Fibroblast of skin of scalp (primary cell): ENCODE measurements at places on chromosomes 1 and 21.

DNA sequence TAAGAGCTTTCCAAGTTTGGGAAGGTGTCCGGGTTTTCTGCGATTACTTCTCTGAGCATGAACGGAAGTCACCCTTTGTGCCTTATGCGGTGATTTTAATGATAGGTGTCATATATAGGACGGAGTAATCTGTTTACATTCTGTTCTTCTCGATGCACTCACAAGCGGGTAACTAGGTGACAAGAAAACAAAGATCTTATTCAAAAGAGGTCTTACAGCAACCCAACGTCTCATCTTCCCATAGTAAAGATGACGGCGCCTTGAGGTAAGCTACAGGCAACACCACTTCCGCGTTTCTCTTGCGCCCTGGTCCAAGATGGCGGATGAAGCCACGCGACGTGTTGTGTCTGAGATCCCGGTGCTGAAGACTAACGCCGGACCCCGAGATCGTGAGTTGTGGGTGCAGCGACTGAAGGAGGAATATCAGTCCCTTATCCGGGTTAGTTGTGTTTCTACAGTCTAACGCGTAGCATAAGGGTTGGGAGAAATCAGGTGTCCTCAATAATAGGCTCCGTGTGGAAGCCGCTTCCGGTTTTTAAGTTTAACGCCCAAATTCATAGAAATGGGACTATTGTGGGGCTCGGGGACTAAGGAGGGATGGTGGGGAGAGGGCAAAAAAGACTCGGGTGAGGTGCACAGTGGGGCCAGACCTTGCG is at the start of gene UFC1:
Gene UFC1, plus strand, starts transcription at position 297 of the 656 bp plus-strand sequence. Its CDS starts 20 bp downstream, at position 317.
- peak; percentile 89 for DNase-seq

DNA sequence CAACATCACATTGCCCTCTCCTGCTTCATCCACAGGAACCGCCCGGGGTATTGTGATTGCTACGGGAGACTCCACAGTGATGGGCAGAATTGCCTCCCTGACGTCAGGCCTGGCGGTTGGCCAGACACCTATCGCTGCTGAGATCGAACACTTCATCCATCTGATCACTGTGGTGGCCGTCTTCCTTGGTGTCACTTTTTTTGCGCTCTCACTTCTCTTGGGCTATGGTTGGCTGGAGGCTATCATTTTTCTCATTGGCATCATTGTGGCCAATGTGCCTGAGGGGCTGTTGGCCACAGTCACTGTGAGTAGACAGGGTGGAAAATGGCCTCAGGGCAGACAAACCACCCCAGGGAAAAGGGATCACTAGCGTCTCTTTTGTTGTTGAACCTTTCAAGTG is 12.7 kb downstream of the ATP1A4 start:
- DNase-seq, result no peak

- DNase-seq, result no peak
Observed at GRCh38 chr1:205076245-205076761, 8.0 kb downstream of the TMEM81 start.

DNA sequence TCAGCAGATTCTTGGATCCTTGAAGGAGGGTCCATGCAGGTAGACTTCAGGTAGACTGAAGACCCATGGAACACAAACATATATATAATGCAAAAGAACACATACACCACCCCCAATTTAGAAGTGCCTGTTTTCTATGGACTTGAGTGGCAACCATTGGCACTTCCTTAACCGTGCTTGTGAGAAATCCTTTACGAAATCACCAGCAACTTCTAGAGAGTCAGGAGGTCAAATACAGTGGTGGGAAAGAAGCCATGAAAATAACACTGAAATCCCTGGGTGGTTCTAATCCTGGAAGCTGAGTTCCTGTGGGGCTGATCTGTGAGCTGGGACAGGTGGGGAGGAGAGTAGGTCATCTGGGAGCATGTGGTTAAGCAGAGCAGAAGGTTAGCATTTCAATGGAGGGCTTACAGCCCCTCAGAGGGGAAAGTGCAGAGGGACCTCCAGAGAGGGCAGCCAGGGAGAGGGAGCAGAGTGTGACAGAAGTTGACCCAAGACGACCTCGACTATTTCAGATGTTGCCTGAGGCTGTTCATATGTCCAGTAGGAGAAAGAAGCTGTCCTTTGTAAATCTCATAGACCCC is 13.0 kb upstream of the IL10 start:
- no peak for DNase-seq

GRCh38 chr1:199522936-199523335 is 504.6 kb upstream of the NR5A2 start:
- DNase-seq, result peak; percentile 14

DNA sequence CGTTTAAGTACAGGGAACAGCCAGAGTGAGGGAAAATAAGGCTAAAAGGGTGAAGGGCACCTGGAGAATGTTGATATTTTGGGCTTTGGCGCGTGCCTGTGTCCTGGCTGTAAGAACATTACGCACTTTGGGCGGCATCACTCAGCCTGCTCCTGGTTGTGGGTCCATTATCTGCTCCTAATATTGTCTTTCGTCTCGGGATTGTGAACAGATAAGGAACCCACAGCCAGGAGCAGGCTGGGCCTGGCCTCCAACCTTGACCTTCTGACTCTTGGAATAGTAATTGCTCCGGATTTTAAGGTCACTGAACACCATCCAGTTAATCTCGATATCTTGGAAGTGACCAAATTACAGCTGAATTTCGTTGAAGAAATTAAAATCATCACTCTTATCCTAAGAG is 61.9 kb downstream of the TCP10L start:
- no peak for DNase-seq

DNA sequence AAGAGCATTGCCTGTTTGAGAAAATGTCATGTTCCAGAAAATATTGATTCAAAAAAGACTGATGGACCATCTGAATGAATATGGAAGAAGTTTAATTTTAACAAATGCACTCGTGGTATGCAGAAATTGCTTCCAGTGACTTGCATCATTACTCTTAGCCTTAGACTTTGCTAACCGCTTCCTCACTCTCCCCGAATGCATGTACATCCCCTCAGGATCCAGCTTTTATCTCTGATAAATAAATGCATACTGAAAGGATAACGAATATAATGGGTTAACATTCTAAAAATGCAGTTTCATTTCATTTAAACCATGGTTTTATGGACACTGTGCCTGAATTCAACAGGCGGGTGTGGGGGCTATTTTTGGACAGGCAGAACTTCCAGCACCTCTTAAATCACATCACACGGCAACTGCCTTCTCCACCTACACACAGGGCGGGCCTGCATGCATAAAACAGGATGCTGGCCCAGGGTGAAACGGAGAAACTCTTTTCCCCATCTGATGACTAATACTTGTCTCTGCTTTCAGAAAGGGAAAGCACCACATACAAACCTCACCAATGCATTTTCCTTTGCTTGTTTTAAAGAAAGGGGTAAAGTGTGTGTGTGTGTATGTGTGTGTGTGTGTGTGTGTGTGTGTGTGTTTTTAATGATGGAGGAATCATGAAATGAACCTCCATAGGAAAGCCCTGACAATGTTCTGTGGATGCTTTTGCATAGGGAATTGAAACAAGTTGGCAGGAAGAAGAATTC is 48.7 kb downstream of the SPAG17 start:
- DNase-seq, result peak; percentile 80

GRCh38 chr21:28159396-28159795 is 833.3 kb downstream of the LTN1 start:
- no peak for DNase-seq

DNA sequence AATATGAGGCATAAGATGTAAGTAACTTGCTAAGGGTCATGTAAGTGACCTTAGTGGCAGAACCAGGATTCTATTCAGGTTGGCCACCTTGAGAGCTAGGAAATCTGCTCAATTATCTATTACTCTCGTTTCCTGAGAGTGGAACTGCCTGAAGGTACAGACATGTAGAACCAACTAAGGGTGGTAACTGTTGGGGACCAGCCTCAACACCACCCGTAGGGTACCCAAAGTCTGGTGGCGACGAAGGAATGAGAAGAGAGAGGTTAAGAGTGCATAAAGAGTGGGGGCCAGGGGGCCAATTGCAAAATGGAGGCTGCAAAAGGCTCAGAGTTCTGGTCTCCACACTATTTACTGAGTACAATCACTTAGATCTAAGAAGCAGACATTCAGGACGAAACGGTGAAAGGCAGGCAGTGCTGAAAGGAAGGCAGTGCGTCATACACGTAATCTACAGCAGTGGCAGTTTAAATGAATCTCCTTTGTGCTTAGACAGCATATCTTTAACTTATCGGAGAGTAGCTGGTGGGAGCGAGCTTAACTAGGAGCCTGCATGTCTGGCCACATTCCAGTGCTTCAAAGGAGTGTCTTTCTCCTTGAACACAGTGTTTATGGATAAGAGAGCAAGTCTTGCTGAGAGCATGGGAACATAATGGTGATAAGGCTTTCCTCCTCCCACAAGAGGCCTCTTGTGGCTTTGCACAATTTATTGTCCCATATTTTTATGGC is 25.0 kb downstream of the SRSF4 start:
- DNase-seq, result no peak

DNA sequence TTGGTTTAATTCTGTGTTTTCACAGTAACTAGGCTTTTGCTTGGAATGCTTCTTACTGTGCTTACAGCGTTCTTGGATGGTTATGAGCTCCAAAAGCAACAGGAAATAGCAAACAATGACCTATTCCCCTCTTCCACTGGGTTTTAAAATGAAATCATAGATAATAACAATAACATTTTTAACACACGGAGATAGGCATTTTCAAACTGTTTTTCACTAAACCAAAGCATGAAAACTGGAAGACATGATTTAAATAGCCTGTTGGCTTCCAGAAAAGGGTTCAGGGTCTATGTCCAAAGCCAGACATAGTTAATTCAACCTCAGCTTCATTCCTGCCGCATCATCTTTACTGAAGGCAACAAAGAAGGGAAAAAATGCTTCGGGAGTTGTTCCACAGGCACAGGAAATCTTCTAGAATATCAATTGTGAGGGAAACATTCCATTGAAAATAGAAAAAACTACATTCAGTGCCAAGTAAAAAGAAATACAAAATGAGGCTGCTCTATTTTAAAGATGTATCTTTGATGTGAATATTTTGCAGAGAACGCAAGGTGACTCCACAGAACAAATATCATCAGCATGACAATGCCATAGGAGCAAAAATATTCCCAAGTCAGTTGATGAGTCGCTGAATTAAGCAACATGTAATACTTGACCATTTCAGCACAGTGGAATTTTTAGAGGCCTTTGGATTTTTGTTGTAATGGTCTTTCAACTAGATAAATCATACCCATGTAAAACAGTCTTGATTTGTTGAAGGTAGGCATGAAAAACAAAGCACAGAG is 80.7 kb downstream of the NID1 start:
- DNase-seq, result peak; percentile 90

DNA sequence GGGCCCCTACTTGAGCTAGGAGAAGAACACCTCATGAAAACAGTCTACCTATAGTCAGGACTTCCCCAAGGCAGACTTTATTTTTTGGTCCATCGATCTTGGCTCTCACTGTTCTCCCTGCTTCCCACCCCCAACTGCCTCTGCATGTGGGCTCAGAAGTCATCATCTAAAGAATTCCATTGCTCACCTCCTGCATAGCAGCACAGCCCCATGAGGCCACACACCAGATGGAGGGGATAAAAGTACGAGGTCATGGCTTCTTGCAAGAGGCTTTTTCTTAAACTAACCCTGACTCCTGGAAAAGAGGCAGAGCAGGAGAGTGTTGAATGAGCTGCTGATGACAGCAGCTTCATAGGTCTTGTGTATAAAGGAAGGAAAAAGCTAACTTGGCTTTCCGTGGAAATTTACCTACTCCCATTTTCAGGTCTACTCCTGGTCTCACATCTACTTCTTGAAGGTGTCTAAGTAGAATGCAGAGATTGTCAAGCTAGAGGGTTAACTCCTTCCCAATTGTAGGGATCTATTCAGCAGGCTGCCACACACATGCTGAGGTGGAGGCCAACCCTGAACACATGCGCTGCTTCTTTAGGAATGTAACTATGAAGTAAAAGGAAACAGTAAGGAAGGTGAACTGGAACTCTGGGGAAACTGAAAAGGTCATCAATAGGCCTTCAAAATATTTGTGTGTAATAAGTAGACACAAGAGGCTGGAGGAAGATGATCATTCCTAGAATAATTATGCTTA is 18.7 kb downstream of the WNT2B start:
- DNase-seq, result peak; percentile 78

GRCh38 chr1:21098186-21098915 is 78.3 kb downstream of the EIF4G3 start:
- no peak for DNase-seq

GRCh38 chr1:163897412-163898155 is 575.8 kb downstream of the NUF2 start:
- peak; percentile 96 for DNase-seq

DNA sequence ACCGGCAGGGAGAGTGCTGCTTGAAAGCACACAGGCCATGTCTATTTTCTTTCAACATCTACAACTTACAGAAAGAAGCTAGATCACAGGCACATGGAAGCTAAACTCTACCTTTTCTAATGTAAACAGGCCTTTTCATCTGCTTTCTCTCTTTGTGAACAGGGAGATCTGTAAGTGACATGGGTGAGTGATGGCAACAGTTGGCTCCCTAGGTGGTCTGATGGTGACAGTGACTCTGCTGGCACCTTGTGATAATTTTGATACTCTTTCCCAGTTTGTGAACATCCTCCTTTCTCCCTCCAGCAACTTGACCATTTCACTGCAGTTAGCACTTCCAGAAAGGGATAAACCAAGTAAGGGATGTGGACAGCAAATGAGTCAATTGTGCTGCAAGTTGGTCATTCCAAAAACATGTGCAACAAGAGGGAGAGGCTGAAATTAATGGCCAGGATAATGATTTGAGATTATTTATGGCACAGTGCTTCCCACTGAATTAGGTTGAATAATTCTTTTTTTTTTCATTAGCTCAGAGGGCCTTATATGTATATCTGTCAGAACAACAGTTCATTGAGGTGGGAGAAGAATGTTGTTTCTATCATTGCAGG is 89.5 kb downstream of the XCL2 start:
- peak; percentile 38 for DNase-seq

GRCh38 chr1:30649321-30649991 is 73.9 kb downstream of the MATN1 start:
- no peak for DNase-seq

DNA sequence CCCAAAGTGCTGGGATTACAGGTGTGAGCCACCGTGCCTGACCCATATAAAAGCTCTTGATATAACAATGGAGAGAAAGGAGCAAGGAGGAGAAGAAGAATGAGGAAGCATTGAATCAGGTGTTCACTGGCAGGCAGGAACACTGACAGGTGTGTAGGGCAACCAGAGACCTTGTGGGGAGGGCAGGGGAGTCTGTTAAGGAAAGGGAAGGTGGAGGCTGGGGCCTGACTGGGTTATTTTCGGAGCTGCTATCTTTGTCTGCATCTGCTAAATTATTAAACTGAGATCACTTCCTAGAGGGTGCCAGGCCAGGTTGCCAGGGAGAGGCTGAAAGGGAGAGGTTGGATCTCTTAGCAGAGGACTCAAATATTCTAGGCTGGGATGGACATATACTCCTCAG is 6.8 kb upstream of the TRNP1 start:
- DNase-seq, result no peak

GRCh38 chr21:15301736-15302135 is 236.9 kb upstream of the NRIP1 start:
- no peak for DNase-seq

DNA sequence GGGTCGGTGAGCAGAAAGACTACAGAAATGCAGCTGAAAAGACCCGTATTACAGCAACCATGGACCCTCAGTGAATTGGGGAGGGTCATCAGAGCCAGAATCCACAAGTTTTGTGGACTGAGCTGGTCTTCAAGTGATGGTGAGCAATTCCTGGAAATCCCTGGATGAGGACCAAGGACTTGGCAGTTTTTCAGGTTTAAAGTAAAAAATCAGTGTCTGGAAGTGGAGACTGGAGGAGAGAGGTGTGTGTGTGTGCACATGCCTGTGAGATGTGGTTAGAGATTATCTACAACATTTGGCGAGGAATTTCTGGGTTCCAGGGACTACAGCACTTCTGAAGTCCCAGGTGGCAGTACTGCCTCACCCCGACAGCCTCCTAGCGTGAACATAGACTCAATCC is 56.4 kb downstream of the KIRREL1 start:
- DNase-seq, result peak; percentile 29

- DNase-seq, result no peak
Observed at GRCh38 chr1:232973652-232974611, 23.5 kb downstream of the NTPCR start.
